ENCODE measurements at places on chromosomes 13 and 19.

GRCh38 chr13:27065582-27065981 lies 106.0 kb downstream of the USP12 start:
- DNase-seq, result no peak

GRCh38 chr19:45878043-45878794 lies 7.7 kb downstream of the IRF2BP1 start:
- no peak for DNase-seq

DNA sequence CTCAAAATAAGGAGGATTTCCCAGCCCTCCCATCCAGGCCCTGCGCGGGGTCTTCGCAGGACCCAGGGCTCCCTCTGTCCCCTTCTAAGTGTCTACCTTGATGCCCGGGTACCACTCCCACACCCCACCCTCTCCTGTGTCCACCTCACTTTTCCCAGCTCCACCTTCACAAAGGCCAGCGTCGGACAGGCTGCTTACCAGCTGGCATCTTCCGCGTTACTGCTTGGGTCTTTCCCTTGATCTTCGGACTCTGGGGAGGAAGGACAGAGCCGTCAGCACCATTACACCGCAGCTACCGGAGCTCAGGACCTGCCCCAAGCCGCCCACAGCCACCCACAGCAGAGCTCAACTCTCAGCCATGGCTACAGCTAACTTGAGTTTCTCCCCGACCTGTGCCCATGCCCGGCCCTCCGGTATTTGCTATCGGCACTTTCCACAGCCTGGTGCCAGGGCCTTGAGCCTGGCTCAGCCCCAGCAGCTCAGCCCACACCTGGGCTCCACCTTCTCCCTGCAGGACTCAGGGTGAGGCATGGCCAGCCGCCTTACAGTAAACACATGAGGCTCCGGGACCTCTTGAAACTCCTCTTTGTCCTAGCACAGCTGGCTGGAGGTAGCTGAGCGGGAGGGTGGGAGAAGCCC lies 3.8 kb downstream of the C13orf46 start:
- no peak for DNase-seq

GRCh38 chr19:39160523-39160861 lies 34.9 kb downstream of the PAK4 start:
- DNase-seq, result no peak

DNA sequence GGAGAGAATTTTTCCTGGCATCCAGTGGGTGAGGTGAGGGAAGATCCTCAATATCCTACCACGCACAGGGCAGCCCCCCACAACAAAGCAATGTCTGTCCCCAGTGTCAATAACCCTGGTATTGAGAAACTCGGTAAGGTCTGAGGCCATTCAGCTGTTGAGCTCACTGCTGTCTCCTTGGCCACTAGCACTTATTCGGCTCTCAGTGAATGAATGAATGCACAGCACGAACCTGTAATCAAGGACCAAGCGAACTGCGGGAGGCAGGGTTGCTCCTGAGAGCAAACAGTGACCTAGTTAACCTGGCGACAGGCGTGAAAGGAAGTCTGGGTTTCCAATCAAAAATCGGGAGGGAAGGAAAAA lies 640 bp downstream of the ZSCAN5A start:
- DNase-seq, result peak; percentile 40

Data from AML-193 (cell line).